ENCODE measurements at places on chromosomes 11 and 22.

GRCh38 chr22:40718250-40719204 lies 39.2 kb downstream of the MCHR1 start:
- DNase-seq, result no peak

GRCh38 chr22:43388420-43388851 lies 23.4 kb upstream of the MPPED1 start:
- peak; percentile 36 for DNase-seq

- DNase-seq, result no peak
These were observed 1.0 kb upstream of the TBX1 start for GRCh38 chr22:19759427-19760057.

GRCh38 chr11:117868088-117868487 lies 8.4 kb downstream of the FXYD6 start:
- no peak for DNase-seq

GRCh38 chr11:88482871-88483301 lies 145.3 kb upstream of the CTSC start:
- no peak for DNase-seq

DNA sequence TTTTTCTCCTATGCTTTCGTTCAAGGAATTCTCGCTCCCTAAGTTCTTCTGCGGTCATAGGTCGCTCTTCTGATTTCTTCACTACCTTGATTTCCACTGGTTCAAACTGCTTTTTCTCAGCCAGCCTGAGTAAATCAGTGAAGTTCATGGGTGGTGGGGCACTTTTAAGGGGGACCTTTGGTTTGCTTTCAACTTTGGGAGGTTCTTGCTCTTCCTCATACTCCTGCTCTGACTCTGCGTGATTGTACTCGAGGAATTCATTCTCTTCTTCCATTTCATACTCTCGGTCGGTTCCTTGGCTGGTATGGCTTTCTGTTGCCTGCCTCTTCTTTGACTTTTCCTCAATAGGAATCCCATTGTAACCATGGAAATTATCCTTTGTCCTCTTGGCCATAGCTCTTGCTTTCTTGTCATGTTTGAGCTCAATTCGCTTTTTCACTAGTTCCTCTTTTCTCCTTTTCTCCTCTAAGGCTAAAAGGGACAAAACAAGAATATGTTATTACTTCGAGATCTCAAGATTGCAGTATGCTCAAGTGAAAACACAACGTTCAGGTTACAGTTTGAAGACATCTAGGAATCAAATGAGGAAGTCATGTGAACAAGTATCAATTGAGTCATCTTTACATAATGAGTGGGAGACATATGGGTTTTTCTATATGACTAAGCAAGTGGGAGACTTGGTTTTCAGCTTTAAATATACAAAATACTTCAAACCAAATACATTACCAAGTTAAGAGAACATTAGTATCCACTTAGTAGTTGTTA lies 16.2 kb downstream of the MISFA start:
- DNase-seq, result no peak

DNA sequence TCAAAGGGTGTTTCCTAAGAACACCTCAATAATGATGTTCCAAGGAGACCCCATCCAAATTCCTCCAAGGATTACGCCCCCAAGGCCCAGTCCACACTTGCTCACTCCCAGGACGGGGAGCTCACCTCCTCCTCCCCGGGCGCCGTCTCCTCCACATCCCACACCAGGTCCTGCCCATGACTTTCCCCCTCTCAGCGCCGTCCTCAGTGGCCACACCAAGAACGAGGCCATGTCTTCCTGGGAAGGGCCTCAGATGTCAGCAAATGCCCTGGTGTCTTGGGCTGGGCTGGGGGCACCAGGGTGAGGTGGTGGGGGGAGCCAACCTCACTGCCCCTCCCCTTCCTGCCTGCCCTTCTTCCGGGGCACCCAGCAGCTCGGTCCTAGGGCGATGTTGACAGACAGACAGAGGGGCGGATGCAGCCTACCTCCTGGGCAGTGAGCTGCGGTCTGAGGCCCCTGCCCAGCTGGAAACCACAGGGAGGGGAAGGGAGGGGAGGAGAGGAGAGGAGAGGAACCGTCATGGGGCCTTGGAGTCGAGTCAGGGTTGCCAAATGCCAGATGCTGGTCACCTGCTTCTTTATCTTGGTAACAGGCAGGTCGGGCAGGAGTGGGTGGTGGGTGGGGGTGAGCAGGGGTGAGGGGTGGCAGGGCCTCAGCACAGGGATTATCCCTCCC lies at the start of the genes C11orf21 and TSPAN32:
C11orf21 (minus strand) TSS at position 288 of the 675 bp plus-strand sequence; CDS start at position 178, 110 bp downstream.
TSPAN32 (plus strand) TSS at position 383 of the 675 bp plus-strand sequence; CDS start at position 520, 137 bp downstream.
- DNase-seq, result no peak

DNA sequence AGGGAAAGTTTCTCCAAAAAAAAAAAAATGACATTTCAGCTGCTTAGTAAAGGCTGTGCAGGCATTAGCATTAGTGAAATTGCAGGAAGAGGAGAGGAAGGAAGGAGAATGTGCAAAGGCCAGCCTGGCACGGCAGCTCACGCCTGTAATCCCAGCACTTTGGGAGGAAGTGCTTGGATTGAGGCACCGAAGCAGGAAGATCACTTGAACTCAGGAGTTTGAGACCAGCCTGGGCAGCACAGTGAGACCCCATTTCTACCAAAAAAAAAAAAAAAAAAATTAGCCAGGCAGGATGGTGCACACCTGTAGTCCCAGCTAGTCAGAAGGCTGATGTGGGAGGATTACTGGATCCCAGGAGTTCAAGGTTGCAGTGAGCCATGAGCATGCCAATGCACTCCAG lies 7.8 kb downstream of the TRIOBP start:
- DNase-seq, result no peak

GRCh38 chr22:39003165-39003638 lies 10.9 kb upstream of the APOBEC3C start:
- DNase-seq, result peak; percentile 49

DNA sequence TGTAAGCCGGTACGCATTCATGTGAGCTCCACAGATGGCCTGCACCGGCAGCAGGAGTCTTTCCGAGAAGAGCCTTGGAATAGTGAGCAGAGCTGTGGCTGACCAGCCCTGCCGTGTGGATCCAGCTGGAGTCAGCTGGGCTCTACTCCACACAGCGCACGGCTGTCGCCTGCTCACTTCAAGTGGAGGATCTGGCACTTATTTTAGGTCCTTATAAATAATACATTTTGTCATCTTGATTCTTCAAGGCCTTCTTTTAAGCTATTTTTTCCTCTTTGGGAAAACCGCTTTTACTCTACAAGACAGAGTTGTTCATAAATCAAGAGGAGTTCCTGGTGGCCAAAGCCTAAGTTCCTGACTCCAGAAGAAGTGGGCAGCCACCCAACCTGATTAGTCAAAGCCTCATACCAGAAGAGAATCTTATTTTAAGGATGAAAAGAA lies 93.8 kb downstream of the KCNC1 start:
- no peak for DNase-seq

DNA sequence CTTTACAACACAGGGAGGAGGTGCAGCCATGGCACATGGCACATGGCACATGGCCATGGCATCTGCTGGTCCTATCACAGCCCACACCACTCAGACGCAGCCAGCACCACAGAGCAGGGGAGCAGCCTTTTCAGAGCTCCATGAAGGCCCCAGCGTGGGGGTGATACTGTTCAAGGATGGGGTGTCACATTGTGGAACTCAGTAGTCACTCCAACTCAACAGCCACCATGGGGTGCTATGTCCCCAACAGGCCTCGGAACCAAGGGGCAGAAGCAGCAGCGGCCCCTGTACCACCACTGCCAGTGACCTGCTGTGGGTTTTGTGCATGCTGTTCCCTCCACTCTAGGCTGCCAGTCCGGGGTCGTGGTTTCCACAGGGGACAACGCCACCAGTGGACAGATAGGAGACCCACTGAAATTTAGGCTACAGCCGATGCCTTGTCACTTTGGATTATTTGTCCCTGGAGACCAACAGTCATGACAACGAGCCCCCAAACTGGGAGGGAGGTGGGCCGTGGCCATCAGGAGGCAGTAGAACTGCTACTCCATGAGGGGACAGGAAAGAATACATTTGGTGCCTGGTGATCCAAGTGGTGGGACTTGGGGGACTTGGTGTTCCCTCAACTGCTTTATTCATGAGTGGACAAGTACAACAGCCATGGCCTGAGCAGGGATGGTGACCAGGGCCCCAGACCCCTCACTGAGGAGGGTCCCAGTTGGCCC lies 30.4 kb upstream of the CD81 start:
- no peak for DNase-seq

DNA sequence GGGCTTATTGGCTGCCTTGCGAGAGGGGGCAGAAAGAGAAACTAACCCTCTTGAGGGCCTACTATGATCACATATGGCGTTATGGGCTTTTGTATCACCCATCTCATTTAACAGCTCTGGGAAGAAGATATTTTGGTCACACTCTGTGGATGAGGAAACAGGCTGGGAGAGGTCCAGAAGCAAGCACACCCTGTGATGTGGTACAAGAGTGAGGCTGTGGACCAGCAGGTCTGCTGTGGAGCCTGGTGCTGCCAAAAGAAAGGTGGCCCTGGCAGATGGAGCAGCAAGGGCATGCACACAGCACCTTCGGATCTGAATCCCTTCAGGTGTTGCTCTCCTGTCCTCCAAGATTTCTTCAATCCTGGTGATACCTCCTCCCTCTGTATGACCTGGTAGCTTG lies 64.1 kb downstream of the KCNC1 start:
- DNase-seq, result no peak

GRCh38 chr11:72546866-72547265 lies 112.5 kb upstream of the CLPB start:
- DNase-seq, result no peak

- DNase-seq, result no peak
These were observed 46.1 kb downstream of the RASSF10 start for GRCh38 chr11:13055200-13055599.

DNA sequence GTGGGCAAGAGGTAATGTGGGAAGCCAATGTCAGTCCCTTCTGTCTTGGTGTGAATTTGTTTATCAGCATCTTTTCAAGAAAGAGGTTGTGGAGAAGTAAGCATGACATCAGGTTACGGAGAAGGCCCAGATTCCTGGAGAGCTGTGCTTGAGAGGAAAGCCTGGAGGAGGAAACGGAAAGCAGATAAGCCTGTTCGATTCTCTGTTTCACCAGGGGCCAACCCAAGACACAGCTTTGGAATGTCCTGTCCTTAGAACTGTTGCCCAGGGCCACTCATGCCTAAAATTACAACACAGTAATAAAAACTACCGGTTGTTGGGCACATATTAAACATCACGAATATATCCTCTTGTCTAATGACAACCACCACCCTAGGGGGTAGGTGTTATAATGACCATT lies 148.5 kb downstream of the NAV2 start:
- no peak for DNase-seq

- DNase-seq, result no peak
These were observed 148.2 kb upstream of the SNX19 start for GRCh38 chr11:131064373-131064991.

GRCh38 chr22:33640900-33641299 lies 279.4 kb downstream of the LARGE1 start:
- no peak for DNase-seq

DNA sequence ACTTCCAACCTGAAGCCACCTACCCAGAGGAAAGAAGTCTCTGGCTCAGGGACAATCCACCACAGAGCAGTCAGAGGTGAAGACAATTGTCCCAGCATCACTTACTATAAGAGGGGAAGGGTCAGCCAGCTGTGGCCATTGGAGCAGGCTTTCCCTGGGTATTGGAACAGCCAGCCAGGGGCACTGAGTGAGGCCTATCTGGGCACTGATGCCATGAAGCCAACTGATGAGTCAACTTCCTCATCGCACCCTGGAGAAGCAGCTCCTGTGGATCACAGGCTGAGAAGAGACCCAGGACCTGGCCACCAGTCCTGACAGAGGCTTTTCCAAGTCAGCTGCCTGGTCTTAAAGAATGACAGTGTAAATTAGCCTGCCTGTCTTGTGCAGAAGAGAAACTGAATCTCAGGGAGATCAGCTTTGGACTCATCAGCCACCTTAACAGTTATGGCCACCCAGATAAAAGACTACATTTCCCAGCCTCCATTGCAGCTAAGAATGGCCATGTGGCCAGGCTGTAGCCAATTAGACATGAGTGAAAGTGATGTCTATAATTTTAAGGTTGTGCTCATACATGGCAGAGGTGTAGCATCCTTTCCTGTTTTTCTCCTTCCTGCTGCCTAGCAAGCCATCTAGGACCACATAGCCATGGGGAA lies 19.0 kb downstream of the CHST1 start:
- DNase-seq, result no peak

DNA sequence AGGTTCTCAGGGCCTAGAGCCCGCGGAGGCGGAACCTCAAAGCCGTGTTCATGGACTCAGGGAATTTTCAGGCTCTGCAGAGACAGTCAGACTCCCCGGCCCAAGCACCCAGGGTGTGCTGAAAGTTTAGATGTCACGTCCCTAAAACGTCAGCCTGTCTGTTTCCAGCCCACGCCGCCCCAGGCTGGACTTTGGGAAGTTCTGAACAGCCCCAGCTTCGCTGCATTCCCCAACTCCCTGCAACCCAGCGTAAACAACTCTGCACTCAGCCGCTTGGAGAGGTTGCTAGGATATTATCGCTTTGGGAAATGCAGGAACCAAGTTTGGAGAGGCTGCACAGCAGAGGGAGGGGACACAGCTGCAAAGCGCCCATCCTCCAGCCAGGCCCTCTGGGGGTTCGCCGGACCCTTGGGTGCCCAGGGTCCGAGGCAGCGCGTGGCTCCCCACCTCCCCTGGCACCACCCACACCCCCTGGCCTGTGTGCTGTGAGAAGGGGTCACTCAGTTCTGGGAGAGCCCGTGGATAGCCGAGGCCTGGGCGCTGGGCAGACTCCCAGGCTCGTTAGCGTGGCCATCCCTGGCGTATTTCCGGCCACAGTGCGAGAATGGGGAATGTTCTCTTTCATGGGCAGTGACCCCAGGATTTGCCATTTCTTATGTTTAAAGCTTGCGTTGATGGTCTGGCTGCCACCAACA lies 120.5 kb upstream of the FGF3 start:
- no peak for DNase-seq

DNA sequence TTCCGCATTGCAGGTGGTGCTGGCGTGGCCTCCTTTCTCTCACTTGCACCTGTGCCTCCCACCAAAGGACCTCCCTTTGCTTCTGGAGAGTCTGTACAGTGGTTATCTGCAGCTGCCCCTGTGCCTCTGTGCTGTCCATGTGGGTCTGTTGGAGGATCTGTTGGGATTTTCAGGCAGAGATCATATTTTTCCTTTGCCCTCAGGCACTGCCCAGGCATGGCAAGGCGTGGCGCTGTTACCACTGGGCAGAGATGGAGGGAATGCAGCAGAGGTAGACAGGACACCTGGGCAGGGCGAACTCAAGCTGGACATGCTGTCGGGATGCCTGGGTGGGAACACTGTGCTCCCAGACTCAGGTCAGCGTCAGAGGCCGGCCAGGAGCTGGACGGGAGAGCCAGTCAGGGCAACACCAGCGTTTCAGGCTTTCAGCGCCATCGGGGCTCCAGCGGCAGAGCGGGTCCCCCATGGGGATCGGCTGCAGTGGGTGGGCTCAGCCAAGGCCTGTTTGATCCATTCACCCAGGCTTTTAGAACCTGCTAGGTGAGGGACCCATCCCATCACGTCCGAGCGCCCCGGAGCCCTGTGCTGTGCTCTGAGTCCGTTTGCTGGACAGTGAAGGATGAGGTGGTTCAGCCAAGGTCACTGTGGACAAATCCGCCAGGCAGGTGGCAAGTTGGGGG lies 718.9 kb downstream of the BRD1 start:
- no peak for DNase-seq

- no peak for DNase-seq
These were observed 2.5 kb downstream of the PKP3 start for GRCh38 chr11:396511-396947.
